ENCODE measurements at places on chromosomes 3 and 15.

DNA sequence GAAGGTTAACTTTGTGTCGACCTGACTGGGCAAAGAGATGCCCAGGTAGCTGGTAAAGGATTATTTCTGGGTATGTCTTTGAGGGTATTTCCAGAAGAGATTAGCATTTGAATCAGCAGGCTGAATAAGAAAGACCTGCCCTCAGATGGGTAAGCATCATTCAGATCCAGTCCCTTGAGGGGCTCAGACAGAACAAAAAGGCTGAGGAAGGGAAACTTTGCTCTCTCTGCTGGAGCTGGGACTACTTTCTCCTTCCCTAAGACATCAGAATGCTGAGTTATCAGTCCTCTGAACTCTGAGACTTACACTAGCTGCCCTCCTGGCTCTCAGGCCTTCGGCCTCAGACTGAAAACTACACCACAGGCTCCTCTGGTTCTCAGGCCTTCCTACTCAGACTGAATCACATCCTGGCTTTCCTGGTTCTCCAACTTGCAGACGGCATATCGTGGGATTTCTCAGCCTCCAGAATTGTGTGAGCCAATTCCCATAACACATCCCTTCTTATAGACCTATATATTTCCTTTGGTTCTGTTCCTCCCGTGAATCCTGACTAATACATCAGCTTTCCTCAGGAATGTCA lies 982.9 kb downstream of the TUSC7 start:
- no peak for DNase-seq

GRCh38 chr3:94615275-94616065 lies 552.6 kb downstream of the NSUN3 start:
- no peak for DNase-seq

- DNase-seq: no peak
These were observed 236.9 kb upstream of the TRIM42 start for GRCh38 chr3:140441006-140441405.

GRCh38 chr15:99965376-99965775 lies 232.1 kb upstream of the LYSMD4 start:
- no peak for DNase-seq

GRCh38 chr15:39987821-39988220 lies 51.2 kb downstream of the SRP14 start:
- no peak for DNase-seq
